ENCODE measurements at places on chromosomes 16 and 17. TPM values are rescaled to one million over a fixed set of nuclear protein-coding genes. Genes with fewer than 3 reads are reported as not detected.

Gene STRADA
- 15.1 TPM for total RNA-seq

Gene KIF19
- 1.6 TPM for total RNA-seq

Gene CARD14
- 0.27 TPM for total RNA-seq

Gene COL1A1
- total RNA-seq: 4,027 TPM

Gene SCARF1
- 7.6 TPM for total RNA-seq

GRCh38 chr16:3158510-3159314, 23.9 kb downstream of the ZNF213 start:
- H3K4me3 ChIP-seq: peak overlapping the region; percentile 68
- peak; percentile 81 for DNase-seq
- peaks cover 56% of the 10 kb centered on the region for H3K27me3 ChIP-seq
- no peaks in the 10 kb centered on the region for H3K36me3 ChIP-seq

DNA sequence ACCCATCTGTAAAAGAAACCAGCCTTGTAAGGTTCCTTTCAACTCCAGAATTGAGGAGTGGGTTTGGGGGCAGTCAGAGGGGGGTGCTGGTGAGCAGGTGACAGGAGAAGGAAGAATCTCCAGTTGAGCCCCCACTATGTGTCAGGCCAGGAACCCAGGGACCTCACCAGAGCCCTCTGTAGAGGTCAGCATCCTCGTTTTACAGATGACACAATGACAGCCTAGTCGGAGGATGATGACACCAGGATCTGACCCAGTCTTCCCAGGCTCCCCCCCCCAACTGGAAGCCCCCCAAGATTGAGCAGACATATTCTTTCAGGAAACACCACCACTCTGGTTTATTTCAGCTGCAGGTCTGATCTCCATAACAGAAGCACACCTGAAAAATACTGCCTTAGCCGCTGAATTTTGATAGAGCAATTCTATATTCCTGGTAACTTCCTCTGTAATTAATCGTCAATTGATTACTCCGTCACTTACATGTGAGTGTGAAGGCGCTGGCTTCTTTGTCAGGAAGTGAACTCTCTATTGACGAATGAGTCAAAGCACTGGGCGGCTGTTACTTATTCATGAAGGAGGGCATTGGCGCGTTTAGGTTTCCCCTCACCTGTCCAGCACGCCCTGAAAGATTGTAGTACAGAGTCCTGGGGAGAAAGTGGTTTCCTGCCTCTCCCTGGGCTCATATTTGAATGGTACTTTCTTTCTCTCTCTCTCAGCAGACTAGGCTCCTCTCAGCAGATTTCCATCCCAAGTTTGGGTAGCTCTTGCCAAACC, 21.2 kb downstream of the SOCS3 start:
- H3K4me3 ChIP-seq: no peak overlapping the region
- peak overlapping the region; percentile 15 for H3K27ac ChIP-seq
- peaks cover 3% of the 10 kb centered on the region for H3K27me3 ChIP-seq
- peak; percentile 39 for DNase-seq

DNA sequence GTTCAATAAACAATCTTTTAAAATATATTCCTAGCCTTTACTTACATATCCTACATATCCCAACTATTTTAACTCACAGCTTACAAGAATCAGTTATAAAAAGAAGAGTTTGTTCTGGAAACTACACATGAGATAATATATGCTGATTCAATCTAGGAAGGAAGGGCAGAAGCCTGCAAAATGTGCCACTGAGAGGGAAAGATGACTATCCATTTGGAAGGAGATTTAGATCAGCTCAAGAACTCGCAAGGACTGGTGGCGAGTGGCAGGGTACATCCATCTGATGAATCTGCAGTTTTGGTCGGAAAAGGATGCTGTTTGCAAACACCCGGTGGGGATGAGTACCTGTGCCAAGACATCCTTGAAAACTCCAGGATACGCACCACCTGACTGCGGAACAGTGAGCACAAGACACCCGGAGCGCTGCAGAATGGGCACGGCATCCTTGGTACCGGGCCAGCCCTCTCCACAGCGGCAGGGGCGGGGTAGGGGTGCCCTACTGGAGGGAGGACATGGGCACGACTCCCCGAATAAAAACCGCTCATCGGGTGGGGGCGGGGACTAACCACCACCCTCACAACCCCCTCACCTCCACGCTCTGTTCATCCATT, 723 bp downstream of the TRIM37 start:
- peaks cover 2% of the 10 kb centered on the region for H3K4me1 ChIP-seq
- peak overlapping the region; percentile 86 for H3K4me3 ChIP-seq
- H3K36me3 ChIP-seq: no peaks in the 10 kb centered on the region
- no peaks in the 10 kb centered on the region for H3K27me3 ChIP-seq

DNA sequence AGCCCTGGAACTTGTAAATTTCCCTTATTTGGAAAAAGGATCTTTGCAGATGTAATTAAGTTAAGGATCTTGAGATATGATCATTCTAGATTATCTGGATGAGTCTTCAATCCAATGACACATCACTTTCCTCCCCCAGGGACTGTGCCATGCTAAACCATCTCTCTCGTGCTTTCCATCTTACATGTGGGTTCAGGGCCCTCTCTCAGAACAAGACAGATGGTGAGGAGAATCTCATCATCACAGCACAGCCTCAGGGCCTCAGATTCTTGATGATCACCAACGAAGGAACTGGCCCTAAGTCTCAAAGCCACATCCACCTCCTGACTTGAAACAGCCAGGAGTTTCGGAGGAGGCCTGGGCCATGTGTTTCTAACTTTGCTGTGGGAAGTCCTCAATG, 78.7 kb downstream of the LITAF start:
- H3K27me3 ChIP-seq: no peaks in the 10 kb centered on the region
- peaks cover 5% of the 10 kb centered on the region for H3K4me1 ChIP-seq
- H3K36me3 ChIP-seq: no peaks in the 10 kb centered on the region
- no peak overlapping the region for H3K27ac ChIP-seq
- no peak overlapping the region for H3K4me3 ChIP-seq

- DNase-seq: no peak
- no peak overlapping the region for H3K27ac ChIP-seq
- H3K27me3 ChIP-seq: no peaks in the 10 kb centered on the region
Observed at GRCh38 chr16:12317856-12318537, 341.5 kb downstream of the SNX29 start.

DNA sequence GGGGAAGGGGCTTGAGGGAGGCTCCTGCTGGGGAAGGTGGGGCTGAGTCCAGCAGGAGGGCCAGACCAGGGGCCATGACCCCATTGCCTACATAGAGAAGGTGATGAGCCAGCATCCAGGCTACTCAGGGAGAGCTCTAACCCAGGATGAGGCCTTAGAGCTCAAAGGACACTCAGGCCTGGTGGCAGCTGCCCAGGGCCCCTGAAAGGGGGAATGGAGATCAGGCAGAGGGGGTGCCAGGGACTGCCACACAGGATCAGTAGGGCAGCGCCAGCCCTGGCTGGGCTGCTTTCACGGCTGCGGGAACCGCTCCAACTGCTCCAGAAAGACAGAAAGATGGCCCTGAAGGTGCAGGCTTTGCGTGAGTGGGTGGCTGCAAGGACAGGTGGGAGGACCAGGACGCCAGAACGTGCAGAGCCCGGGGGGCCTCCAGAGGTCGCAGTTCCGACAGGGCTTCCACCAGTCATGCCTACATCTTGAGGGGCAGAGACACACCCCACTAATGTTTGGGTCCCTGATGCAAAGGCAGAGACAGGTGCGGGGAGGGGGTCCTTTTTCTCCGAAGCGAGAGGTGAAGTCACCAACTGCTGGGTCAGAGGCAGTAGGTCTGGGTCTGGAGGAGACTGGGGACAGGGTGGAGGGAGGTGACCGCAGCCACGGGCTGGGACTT, 882 bp upstream of the ATP6V0C start:
- peak overlapping the region; percentile 87 for H3K4me3 ChIP-seq
- peak overlapping the region; percentile 92 for H3K27ac ChIP-seq
- peaks cover 73% of the 10 kb centered on the region for H3K4me1 ChIP-seq
- H3K36me3 ChIP-seq: peaks cover 10% of the 10 kb centered on the region
- peak; percentile 45 for DNase-seq

GRCh38 chr17:78133971-78134898, 3.7 kb downstream of the TMC8 start:
- DNase-seq: peak; percentile 30
- H3K27me3 ChIP-seq: peaks cover 44% of the 10 kb centered on the region
- H3K27ac ChIP-seq: no peak overlapping the region
- no peaks in the 10 kb centered on the region for H3K36me3 ChIP-seq
- peaks cover 39% of the 10 kb centered on the region for H3K4me1 ChIP-seq

DNA sequence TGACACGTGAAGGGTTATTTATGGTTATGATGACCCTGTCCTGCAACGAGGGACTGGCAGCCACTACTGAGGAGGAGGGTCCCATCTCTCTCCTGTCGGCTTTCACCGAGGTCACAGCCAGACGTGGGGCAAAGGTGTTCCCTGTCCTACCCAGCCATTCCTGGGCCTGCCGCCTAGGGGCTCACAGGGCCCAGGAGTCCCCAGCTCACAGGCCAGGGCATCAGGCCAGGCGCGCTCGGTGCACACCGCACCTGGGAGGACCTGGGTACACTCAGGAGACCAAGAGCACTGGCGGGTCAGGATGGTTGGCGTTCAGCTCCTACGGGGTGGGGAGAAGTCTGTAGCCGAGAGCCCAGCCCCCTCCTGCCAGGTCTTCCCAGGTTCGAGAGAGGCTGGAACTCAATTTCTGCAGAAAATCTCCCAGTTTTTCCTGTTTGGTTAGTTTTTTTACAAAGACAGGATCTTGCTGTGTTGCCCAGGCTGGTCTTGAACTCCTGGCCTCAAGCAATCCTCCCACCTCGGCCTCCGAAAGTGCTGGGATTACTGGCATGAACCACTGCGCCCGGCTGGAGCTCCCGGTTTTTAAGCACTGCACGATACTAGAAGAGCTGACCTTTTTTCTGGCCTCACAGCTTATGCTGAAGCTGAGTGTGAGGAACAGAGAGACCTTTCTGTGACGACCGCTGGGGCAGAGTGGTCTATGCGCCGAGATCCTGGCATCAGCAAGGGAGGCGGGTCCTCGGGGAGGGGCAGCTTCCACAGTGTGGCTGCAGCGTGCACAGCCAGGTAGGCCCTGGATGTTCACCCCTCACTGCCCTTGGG, 7.7 kb downstream of the CYBC1 start:
- no peak overlapping the region for H3K27ac ChIP-seq
- DNase-seq: no peak
- H3K4me3 ChIP-seq: no peak overlapping the region

DNA sequence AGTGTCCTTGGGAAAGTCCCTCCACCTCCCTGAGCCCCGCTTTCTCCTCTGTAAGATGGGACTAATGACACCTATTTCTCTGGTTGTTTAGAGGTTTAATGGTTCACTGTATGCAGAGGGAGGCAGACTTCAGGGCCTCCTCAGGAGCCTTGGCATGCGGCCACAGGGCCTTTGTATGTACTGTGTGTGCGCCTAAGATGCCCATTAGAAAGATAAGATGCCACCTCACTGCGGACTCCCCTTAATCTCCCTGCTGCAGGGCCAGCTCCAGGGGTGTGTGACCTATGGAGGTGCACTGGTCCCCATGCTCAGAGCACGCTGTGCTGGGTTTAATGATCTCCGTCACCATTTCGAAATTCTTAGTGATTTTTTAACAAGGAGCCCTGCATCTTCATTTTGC, 59.3 kb downstream of the TMEM235 start:
- H3K36me3 ChIP-seq: no peaks in the 10 kb centered on the region
- no peak for DNase-seq
- no peak overlapping the region for H3K27ac ChIP-seq
- H3K27me3 ChIP-seq: no peaks in the 10 kb centered on the region
